ENCODE measurements at places on chromosomes 12 and 14.

DNA sequence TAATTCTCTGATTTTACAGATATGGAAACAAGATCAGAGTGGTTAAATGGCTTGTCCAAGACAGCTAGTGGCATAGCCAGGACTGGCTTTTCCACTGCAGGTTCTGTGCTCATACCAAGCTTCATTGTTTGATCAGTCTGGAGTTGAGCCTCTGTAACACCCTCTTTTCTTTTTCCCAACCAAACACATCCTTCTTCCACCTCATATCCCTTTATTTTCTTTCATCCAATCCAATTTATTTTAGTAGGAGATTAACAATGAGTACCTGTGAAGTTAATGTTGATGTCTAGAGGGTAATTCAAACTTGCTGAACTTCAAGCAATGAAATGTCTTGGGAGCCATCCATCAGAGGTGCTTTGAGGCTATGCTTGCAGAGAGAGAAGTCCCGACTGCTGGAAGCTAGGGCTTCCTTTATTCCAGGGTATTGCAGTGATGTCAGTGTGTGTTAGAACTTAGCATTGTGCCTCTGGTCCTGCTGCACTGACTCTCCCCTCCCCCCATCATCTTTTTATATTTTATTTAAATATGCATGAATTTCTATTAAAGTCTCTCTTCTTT is 452.1 kb upstream of the PDE3A start:
- DNase-seq, result no peak

GRCh38 chr14:74921053-74921620 is 1.9 kb downstream of the RPS6KL1 start:
- no peak for DNase-seq

- no peak for DNase-seq
Observed at GRCh38 chr12:41636653-41637052, 448.5 kb downstream of the PDZRN4 start.

DNA sequence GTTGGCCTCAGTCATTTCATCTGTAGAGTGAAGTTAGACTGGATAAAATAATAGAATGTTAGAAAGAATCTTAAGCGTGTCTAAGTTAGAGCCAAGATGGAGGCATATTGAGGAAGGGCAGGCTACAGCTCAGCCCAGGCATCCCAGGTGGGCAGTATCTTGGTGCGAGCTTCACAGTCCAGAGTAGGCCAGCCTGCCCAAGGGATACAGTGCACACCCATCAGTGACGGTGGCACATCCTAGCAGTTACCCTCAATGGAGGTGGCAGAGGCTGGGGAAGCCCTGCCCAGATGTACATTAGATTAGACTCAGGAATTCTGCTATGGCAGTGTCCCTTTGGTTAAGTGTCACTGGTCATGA is 21.5 kb downstream of the TULP3 start:
- no peak for DNase-seq

DNA sequence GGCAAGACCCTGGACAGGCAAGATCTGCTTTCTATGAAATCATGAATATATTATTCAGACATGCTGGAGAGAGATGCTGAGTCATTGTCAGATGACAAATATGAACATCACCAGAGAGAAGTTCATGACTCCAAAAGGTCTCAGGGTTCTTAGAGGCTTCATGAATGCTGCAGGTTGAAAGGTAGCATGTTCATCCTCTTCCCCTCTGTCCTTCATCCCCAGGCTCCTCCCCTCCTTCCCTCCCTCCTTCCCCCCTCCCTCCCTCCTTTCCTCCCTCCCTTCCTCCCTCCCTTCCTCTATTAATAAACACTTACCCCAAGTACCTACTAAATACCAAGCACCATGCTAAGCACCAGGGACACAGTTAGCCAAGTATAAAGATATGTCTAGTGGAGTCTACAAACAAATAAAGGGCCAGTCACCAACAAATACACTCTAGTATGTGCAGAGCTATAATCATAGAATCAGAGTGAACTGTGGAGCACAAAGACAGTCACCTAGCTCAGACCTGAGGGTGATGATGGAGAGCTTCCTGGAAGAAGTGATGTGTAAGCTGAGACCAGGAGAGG is 46.2 kb downstream of the RPH3A start:
- no peak for DNase-seq

GRCh38 chr12:108701779-108702441 is 29.4 kb downstream of the CORO1C start:
- peak; percentile 66 for DNase-seq

GRCh38 chr12:115998794-115999478 is 278.6 kb downstream of the MED13L start:
- peak; percentile 14 for DNase-seq

DNA sequence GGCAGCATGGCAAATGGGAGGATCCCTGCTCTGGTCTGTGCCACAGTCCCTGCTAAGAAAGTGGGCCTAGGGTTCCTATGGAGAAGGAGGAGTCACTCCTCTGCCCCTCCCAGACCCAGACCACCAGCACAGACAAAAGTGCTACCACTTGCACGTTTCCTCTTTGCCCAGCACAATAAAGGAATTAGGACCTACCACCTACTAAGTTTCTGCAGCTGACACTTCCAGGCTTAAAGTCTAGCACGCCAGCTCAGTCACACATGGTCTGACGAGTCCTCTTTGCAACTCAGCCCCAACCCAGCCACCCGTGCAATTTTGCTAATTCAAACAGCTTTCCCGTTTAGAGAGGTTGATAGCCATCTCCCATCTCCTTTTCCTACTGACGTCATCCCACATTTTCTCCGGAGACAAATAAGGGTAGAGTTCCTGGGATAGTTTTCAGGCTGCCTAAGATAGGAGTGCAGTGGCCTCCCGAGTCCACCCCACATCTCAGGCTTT is 66.2 kb upstream of the PTGR2 start:
- DNase-seq, result no peak
